ENCODE measurements at places on chromosomes 11 and 22. TPM values are rescaled to one million over a fixed set of nuclear protein-coding genes. Genes with fewer than 3 reads are reported as not detected.

EHF gene
- not detected for total RNA-seq

VWA5A gene
- total RNA-seq, result 9.5 TPM

KDM4E gene
- not detected for total RNA-seq

PITPNM1 gene
- 119 TPM for total RNA-seq

SCN3B gene
- total RNA-seq, result not detected

SAA2 gene
- 0.27 TPM for total RNA-seq

RAG1 gene
- total RNA-seq, result 0.42 TPM

NCR3LG1 gene
- 1.1 TPM for total RNA-seq

MPEG1 gene
- not detected for total RNA-seq

F2 gene
- 0.71 TPM for total RNA-seq

ANGPTL5 gene
- not detected for total RNA-seq

TRIM29 gene
- not detected for total RNA-seq

VSIG10L2 gene
- not detected for total RNA-seq

C11orf52 gene
- not detected for total RNA-seq

FAM227A gene
- 0.39 TPM for total RNA-seq

KCNK4 gene
- total RNA-seq, result not detected

DMC1 gene
- 6.1 TPM for total RNA-seq

C11orf16 gene
- total RNA-seq, result not detected

PRR33 gene
- not detected for total RNA-seq

MB gene
- 0.80 TPM for total RNA-seq

MS4A3 gene
- not detected for total RNA-seq

RASL10A gene
- 0.76 TPM for total RNA-seq

MMP11 gene
- total RNA-seq, result 0.49 TPM

SCGB1A1 gene
- total RNA-seq, result not detected

P4HA3 gene
- not detected for total RNA-seq
